ENCODE measurements at places on chromosomes 11 and 22. TPM values are rescaled to one million over a fixed set of nuclear protein-coding genes. Genes with fewer than 3 reads are reported as not detected.

- no peak for DNase-seq
Observed at GRCh38 chr11:78762105-78762504, 187.4 kb upstream of the NARS2 start.

DNA sequence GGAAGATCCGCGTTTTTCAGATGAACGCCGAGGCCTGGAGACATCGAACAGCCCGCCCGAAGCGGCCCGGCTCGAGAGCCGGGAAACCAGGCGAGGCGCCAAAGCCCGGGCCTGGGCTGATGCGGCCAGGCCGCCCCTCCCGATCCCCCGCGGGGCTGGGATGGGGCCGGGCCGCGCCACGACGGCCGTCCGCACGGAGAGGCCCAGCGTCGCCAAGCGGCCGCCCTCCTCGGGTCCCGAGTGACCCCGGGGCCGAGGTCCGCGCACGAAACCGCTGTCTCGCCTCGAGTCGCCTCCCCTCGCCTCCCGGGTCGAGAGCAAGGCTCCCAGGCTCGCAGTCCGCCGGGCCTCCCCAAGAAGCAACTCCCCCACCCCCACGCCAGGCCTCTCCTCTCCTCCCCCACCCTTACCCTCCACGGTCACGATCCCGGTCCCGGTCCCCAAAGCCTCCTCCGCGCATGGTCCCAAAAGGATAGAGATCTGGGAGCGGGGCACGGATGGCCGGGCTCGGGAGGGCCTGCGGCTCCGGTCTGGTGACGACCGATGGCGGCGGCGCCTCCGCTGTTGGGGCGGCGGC is 482 bp downstream of the DDX17 start:
- DNase-seq: peak; percentile 51

The TP53I11 gene
- total RNA-seq: 72.6 TPM

The PVALB gene
- not detected for total RNA-seq

GRCh38 chr11:129973809-129974208 is 28.8 kb downstream of the PRDM10 start:
- no peak for DNase-seq

The PDE2A gene
- total RNA-seq: 0.79 TPM

- peak; percentile 67 for DNase-seq
Observed at GRCh38 chr11:14645985-14646900, 2.6 kb downstream of the PDE3B start.

GRCh38 chr11:22730319-22730718 is 63.9 kb downstream of the GAS2 start:
- peak; percentile 66 for DNase-seq

Data from HT-29 (cell line).